ENCODE measurements at places on chromosomes 2 and 18. TPM values are rescaled to one million over a fixed set of nuclear protein-coding genes. Genes with fewer than 3 reads are reported as not detected.

NYAP2 gene
- total RNA-seq, result not detected

SPC25 gene
- total RNA-seq, result 14.5 TPM

ANKRD30BL gene
- not detected for total RNA-seq

DNA sequence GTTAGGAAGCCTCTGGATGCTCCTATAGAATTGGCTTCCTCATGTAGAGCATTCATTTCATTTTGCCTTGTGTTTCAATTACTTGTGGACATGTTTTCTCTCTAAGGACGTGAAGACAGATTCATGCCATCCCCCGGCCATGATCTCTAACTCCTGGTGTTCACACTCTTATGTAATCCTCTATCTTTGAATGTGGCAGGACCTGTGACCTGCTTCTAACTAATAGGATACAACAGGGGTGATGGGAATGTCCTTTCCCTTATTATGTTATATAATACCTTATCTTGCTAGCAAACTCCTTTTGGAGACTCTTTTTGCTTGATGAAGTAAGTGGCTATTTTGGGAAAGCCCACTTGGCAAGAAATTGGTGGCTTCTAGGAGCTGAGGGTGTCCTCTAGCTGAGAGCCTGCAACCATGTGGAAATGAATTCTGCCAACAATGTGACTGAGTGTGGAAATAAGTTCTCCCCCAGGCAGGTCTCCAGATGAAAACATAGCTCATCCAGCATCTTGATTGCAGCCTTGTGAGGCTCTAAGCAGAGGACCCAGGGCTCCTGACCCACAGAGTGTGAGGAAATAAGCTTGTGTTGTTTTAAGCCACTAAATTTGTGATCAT is 13.8 kb downstream of the DPYSL5 start:
- no peak for DNase-seq

DNA sequence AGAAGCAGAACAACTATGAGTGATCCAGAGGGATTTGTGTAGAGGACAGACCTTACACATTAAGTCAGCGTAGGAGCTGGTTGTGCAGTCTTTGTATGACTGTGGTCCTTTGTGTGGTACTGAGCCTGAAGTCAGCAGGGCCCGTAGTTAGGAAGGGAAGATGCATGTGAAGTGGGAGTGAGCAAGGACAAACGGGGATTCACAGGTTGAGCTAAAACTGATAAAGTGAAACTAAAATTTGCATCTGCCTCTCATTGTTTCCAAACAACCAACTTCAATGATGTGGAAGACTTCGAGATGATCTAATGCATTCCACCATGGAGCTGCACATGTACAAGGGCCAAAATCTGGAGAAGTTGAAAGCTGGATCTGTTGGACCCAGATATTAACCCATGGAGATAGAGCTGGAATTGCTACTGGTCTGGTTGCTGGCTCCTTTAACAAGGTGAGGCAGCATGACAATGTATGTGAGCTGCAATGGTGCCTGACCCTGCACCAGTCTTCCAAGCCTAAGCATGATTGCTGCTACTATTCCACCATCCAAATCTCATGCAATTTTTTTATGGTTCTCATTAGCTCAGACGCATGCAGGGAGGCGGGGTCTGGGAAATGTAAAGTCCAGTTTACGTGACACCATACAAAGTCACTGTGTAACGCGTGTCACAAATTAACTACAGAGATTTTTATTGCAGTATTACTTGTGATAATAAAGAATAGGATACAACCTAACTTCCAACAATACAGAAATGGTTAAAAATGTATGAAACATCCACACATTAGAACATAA is 12.1 kb upstream of the CYBRD1 start:
- no peak for DNase-seq

- no peak for DNase-seq
Measured at GRCh38 chr2:197363998-197364397, 53.4 kb upstream of the ANKRD44 start.

UGT1A6 gene
- total RNA-seq, result not detected

DNA sequence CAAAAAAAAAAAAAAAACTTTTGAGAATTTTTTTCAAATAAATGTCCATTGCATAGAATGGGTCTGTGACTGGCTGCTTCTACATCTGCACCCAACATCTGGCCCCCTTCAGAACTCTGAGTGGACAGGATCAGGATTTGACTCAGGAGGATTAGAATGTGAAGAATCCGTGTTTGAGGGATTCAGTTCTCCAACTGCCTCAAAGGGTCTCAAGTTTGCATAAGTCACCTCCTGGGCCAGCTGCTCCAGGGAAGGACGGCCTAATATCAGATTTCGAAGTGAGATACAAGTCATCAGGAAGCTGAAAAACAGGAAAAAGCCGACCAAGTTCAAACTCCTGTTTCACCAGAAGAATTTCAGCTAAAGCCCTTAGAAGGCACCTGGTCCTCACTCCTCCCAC is 10.9 kb downstream of the MAT2A start:
- DNase-seq, result no peak

DNA sequence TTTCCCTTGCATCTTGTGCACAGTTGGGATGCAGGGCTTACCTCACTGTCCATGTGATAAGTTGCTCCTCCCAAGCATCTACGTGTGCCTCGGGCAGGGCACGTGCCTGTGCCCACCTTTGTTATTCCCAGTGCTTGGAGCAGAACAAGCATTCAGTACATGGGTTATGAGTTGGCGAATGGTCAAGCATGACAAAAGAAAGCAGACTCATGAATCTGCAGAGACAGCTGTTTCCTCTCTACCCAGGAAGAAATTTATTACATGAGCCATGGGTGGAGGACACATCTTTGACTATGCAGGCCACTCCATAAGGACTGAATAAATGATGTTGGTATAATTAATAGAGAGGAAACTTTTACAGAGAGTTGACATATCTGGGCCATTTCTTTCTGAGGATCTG is 127.8 kb downstream of the TPGS2 start:
- DNase-seq, result no peak

GRCh38 chr2:11118761-11119160 is 36.5 kb upstream of the SLC66A3 start:
- peak; percentile 15 for DNase-seq

DNA sequence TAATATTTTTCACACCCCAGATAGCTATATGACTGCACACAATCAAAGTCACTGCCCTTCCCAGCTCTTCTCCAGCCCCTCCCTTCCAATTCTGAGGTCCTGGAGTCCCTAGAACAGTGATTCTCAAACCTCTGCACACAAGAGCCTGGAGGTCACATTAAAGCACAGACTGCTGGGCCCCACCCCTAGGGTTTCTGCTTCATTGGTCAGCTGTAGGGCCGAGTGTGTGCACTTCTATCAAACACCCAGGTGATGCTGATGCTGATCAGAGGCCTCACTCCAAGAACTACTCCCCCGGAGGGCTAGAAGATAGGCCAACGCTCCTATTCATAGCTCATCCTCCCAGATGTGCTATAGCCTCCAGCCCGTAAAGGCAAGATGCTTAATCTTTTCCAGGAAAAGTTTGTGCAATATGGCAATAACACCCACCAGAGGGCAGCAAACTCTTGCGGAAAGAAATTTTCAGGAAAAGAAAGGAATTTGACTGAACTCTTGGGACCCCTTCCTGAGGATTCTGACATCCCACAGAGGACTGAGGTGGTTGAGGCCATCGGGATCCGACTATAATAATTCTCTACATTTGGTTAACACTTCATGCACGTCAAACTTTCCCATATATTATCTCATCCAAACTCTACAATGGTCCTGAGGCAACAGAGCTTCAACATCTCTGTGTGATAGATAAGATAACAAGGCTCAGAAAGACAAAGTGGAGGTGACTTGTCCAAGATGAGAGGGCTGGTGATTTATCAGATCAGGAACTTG is 194.2 kb upstream of the PKDCC start:
- no peak for DNase-seq

ACMSD gene
- total RNA-seq, result not detected

MBP gene
- total RNA-seq, result 77.6 TPM

- no peak for DNase-seq
Measured at GRCh38 chr2:160308476-160308875, 108.4 kb upstream of the ITGB6 start.

DNA sequence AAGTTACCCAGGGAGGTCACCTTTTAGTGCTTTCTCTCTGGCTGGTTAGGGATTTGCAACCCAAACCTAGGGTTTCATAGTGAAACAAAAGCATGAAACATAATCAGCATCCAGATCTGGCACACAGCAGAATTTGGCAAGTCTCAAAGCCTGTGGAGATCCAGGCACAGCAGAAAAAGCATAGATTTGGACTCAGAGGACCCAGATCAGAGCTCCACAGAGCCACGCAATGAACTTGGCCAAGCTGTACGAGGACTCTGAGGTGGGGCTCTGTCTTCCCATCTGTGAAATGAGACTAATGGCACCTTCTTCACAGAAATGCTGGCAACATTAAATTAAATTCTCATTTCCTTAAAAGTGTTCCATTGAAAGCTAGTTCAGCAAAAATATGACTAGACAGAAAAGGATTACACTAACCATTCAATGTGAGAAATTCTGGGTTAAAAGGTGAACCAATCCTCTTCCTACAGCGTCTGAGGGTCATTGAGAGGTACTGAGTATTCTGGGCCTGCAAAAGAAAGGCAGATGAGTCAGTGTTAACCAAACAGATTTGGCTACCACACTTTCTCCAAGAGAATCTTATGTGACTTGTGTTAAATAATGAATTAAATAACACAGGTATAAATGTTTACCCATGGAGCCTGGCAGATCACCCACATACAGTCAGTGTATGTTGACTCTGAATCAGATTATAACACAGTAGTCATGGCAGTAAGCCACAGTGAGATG is 266.3 kb downstream of the MREG start:
- DNase-seq, result no peak

DNA sequence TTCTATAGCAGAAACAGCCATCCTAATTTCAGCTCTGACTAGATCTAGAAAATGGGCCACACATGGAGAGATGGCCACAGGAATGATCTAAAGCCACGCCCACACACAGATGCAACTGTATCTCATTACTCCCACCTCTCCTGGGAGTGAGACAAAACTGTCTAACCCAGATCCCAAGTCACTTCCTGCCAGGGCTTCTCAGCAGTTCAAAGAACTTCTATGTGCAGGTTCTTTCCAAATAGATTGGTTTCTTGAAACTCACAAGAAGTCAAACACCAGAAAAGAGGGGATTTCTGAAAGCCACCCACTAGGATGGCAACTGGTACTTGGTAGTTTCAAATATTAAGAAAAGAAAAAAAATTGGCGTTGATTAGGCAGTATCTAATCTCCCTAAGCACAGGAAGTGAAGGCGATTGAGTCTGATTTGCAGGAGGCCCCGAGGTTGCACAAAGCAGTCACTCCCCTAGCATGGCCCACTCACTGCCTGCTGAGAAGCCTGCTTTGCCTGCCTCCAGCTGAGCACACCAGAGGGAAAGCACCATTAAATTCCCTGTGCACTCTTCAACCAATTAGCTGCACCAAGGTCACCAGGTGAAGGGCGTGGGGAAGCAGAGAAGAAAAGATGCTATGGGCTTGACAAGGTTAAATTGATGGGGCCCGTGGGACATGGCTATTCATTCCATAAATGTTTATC is 51.1 kb downstream of the PAPOLG start:
- peak; percentile 83 for DNase-seq
